ENCODE measurements at places on chromosomes 5 and 9.

- DNase-seq, result no peak
Observed at GRCh38 chr9:89444274-89444673, 53.6 kb downstream of the SEMA4D start.

DNA sequence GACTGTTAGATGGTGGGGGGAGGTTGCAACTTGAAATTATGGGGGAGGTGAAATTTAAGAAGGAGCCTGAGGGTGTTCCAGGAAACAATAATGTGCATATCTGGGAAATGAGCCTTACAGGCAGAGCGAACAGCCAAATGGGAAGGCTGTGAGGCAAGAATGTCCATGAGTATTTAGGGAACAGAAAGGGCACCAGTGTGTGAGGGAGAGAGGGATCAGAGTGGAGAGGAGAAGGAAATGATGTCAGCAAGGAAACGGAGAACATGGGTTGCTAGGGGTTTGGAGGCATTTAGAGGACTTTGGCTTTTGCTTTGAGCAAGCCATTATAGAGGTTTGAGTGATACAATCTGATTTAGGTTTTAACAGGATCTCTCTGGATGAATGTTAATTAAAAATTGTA lies 285.4 kb downstream of the TLE4 start:
- no peak for DNase-seq

- no peak for DNase-seq
Observed at GRCh38 chr9:76581731-76582130, 122.7 kb downstream of the GCNT1 start.

DNA sequence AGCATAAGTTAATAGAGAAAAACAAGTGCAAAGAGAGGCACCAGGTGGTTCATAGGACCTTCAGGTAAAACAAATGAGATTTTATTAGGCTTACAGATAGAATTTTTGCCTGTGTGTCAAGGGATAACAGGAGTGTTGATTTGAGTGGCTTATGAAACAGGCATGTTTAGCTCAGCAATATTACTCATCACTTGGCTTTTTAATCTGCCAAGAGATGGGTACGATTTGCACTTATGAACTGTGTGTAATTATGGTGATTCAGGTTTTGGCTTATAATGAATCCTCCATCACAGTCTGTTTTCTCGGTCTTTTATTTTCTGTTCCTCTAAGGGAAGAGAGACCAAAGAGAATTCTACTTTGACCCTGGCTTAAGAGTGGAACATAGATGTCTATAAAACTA lies 199.3 kb downstream of the DMRTA1 start:
- no peak for DNase-seq

DNA sequence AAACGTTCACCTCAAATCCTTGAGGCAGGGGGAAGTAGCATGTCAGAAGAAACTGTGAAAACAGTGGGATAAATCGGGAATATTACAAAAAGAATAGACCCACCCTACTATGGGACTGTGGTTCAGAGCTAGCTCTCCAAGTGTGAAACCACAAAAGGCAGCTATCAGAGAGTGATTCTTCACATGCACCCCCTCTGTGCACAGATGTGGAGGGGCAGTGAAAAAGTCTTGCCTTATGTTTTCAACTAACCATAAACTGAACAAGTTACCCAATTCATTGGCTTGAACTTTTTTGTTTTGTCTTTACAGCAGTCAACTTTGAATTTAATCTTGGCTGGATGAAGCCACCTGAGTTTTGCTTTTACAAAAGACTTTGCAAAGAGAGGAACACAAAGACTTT lies 98.8 kb upstream of the NR4A3 start:
- no peak for DNase-seq

GRCh38 chr5:172931001-172931536 lies 28.2 kb upstream of the RPL26L1 start:
- no peak for DNase-seq

GRCh38 chr9:114432323-114433067 lies 44.7 kb upstream of the AKNA start:
- no peak for DNase-seq

GRCh38 chr5:27788184-27788583 lies 749.8 kb upstream of the CDH9 start:
- DNase-seq, result no peak

DNA sequence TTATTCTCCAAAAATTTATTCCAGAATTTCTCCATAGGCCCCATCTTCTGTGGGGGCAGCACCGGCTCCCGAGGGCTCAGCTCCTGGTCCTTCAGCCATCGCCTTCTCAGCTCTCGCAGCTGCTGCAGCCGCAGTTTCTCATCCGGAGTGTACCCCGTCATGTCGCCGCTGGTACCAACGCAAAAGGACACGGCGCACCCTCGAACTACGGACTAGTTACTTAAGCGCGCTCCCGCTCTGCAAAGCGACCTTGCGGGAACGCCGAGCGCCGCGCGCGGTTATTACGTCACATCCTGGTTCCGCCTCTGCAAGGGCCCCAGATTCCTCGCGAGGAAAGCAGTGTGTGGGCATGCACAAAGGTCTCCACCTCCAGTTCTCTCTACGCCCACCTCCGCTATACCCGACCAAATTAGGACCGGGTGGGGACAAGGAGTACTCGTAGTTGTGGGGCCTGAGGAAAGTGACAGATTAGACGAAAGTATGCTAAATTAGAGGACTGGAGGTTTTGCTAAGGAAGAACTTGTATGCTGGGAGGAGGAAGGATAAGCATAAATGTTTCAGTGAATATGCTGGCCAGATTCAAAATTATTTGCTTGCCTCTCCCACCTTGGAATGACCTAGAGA lies at the start of gene NDUFB6:
Gene NDUFB6 (minus strand): TSS at position 260 of the 624 bp plus-strand sequence. CDS start 99 bp downstream, at position 161.
- peak; percentile 89 for DNase-seq

DNA sequence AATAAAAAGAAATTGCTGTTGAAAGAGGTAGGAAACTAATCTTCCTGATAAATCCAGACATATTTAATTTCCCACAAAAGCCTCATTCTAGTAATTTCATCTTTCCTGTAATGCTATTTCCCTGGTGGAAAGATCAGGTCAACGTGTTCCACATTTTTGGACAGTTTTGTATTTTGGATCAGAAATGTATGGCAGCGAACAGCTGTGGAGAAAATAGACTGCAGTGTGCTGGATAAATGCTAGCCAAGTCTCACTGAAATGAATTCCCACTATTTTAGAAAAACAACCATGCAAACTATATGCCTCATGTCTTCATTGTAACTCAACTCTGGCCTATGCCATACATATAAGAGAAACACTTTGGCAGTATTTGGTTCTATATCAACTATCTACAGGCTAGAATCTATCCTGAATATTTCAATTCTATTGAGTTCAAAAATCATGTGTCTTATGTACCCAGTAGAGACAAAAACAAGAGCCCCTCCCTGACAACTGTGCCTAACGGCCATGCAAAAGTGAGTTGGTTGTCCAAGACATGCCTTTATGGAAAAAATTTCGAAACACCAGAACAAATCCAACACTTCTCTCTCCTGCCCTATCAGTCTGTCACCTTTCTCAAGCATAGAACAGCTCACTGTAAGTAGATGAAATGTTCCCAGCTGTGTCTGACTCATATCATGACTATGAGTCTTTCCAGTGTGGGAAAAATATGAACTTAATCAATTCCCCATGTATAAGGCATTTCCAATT lies 191.3 kb upstream of the NREP start:
- no peak for DNase-seq

DNA sequence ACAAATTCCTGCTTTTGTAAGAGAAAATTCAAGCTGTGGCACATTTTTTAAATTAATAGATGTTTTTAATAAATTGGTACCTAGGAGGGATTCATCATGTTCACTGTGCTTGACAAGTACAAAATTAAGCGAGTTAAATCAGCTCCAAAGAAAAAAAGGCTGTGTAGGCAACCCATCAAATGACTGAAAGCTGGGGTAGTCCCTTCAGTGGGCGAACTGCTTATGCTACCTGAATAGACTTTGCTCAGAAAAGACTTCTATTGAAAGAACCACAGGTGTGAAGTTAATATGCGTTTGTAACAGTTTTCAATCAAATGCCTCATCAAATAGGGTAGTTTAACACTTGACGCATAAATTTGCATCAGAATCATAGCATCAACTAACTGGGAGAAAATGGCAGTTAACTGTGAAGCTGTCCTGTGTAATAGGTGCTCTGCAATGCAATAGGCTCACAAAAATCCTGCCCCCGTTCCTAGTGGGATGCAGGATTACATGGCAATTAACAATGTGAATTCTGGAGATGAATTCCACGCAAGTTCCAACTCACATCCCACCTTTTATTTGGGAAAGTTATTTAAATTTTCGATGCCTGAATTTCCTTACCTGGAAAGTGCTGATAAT lies 14.4 kb upstream of the ARL15 start:
- no peak for DNase-seq

- DNase-seq, result no peak
Observed at GRCh38 chr5:160905285-160905684, 53.3 kb upstream of the ATP10B start.

GRCh38 chr5:3230254-3230653 lies 365.4 kb upstream of the IRX1 start:
- DNase-seq, result no peak

GRCh38 chr5:158351485-158352125 lies 492.7 kb upstream of the CLINT1 start:
- DNase-seq, result no peak

- DNase-seq, result peak; percentile 88
Observed at GRCh38 chr9:137453643-137454081, 5.5 kb downstream of the NSMF start.

GRCh38 chr5:95285409-95285755 lies 488 bp upstream of the MCTP1 start:
- DNase-seq, result no peak

DNA sequence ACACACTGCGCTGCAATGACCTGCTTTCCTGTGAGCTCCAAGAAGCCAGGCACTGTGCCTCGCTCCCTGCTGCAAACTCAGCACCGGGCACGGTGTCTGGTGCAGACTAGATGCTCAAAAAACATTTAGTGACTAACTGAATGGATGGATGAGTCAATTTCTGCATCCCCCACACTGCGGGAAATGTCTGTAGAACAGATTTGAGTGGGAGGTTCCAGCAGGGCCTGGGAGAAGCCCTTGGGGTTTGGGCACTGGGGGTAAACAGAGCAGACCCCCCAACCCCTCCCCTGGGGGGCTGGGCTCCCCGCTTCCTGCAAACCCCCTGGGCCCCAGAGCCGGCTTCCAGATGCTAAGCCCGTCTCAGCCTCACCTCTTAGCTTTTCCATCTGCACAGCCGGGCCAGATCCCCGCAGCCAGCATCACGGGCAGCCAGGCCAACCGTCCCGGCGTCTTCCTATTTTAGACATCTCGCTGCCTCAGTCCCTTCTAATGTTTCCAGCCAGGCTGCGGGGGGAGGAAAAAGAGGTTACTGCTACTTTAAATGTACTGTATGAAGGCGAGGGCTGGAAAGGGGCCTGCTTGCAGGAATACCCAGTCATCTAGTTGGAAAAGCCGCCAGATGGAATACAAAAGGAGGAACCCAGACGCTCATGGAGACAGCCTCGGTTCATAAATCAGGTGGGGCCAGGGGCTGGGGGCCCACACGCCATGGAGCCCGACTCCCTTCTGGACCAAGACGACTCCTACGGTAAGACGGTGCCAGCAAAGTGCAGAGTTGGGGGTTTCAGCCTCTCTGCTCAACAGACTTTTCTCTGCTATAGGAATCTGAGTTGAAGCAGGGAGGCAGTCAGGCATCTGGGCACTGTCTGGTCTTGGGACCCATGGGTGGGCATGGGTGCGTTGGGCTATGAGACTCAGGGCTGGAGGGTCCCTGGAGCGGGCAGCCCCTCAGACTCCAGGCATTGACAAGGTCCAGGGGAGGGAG lies 67.1 kb upstream of the GGTA1 start:
- no peak for DNase-seq

DNA sequence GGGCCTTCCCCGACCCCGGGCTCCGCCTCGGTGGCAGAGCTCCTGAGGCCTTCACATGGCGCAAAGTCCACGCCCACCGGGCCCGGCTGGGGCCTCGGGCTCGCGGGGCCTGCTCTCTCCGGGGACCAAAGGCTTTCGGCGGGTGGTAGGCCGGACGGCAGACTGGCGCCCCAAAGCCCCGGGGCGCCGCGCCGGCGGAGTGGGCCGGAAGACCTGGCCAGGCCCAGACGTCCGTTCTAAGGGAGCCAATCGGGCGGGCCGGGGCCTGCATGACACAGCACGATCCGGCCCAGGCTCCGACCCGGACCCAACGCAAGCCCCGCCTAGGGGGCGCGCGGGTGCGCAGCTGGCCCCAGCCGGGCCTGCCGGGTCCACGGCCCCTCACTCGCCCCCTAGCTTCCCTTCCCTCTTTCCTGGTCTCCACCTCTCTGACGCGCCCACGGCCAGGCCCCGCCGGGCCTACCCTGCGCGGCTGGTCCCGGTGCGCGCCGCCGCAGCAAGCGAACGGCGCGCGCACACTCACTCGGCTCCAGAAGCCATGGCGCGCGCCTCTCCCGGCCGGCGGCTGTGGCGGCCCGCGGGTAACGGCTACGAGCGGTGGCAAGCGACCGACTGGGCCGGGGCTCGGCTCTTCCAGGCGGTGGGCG lies 488 bp downstream of the VCP start:
- DNase-seq, result peak; percentile 87

GRCh38 chr5:73591102-73591695 lies 25.7 kb downstream of the UTP15 start:
- DNase-seq, result peak; percentile 47

DNA sequence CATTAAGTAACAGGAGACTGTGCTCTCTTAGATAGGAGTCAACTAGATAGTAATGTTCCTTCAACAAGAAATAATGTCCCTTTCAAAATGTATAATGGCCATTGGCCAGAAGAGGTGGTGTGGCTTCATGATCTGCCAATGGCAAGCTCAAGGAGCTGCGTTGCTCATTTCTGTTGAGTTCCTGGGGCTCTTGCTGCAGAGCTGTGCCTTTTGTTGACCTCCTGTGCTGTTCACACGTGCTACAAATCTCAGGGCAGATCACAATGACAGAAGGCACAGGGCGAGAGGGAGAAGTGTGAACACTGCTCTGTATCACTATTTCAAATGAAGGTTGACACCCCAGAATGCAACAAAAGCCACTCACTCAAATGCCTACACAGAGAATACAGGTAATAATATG lies 16.0 kb upstream of the TBC1D2 start:
- DNase-seq, result no peak

- DNase-seq, result no peak
Observed at GRCh38 chr5:177983763-177984583, 12.1 kb downstream of the PROP1 start.

GRCh38 chr5:61023131-61023530 lies 78.1 kb downstream of the NDUFAF2 start:
- DNase-seq, result no peak

DNA sequence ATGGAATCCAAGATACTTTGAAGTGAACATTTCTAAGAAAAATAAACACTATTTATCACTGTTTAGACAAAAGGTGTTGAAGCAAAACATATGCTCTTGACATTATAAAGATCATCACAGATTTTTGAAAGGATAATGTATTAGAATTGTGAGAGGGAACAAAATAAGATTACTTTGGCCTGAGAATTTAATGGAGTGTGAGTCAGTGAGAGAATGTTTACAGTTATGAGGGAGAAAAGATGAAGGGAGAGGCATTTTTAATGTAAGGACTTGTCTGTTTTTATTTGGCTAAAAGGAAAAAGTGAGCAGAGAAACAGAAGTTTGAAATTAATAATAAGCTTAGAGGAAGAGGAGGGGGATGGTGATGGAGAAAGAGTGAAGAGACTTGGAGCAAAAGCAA lies 1010.1 kb downstream of the EFNA5 start:
- DNase-seq, result no peak

Measured in germinal center (tissue), 1 donor.